ENCODE measurements at places on chromosomes 6 and 20. TPM values are rescaled to one million over a fixed set of nuclear protein-coding genes. Genes with fewer than 3 reads are reported as not detected.

- H3K27me3 ChIP-seq, result no peaks in the 10 kb centered on the region
- DNase-seq, result no peak
- H3K4me3 ChIP-seq, result no peak overlapping the region
- no peak overlapping the region for H3K27ac ChIP-seq
Observed at GRCh38 chr6:151403919-151404308, 12.6 kb upstream of the ZBTB2 start.

DNA sequence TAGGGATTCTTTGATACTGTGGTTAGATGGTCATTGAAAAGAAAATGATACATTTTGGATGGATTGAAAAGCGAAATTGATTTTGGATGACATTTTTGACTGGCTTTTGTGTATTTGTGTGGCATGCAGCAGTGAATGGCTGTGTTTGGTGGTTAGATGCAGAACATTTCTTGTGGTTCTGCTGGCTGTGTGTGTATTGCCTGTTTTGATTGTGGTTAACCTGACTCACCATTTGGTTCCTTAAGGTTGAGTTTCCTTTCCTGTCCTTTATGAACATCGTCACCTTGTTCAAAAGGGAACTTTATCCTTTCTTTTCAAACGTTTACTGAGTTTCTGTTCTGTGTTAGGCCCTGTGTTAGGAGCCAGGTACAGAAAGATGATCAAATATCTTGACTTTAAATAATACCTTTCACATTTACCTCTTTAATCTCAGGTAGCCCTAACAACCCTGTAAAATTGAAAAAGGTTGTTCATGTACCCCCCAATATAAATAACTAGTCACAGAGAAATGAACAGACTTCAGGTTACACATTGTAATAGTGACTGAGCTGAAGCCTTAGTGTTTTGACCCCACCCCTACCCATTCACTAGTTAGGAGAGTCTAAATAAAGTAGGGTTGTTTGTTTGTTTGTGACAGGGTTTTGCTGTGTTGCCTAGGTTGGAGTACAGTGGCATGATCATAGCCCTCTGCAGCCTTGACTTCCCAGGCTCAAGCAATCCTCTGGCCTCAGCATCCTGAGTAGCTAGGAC, 23.8 kb downstream of the ANKS1A start:
- DNase-seq, result no peak
- H3K4me3 ChIP-seq, result no peak overlapping the region
- peaks cover 16% of the 10 kb centered on the region for H3K4me1 ChIP-seq
- no peaks in the 10 kb centered on the region for H3K27me3 ChIP-seq

- no peak for DNase-seq
- H3K27me3 ChIP-seq, result no peaks in the 10 kb centered on the region
- no peak overlapping the region for H3K4me3 ChIP-seq
- no peaks in the 10 kb centered on the region for H3K4me1 ChIP-seq
Observed at GRCh38 chr6:104754788-104755409, 104.8 kb downstream of the HACE1 start.

- H3K27me3 ChIP-seq, result no peaks in the 10 kb centered on the region
- H3K4me3 ChIP-seq, result no peak overlapping the region
- H3K27ac ChIP-seq, result no peak overlapping the region
- H3K36me3 ChIP-seq, result no peaks in the 10 kb centered on the region
- peak; percentile 63 for DNase-seq
- H3K4me1 ChIP-seq, result peaks cover 5% of the 10 kb centered on the region
Observed at GRCh38 chr20:40706977-40707582, 18.0 kb upstream of the MAFB start.

DNA sequence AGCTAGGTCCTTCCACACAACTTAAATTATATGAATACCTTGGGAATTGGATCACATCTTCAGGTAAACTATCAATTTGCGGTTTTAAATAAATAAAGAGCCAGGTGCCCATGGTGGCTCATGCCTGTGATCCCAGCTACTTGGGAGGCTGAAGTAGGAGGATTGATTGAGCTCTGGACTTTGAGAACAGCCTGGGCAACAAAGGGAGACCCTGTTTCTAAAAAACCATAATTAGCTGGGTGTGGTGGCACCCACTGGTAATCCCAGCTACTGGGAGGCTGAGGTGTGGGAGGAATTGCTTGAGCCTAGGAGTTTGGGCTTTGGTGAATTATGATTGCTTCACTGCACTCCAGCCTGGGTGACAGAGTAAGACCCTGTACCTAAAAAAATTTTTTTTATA, 3.4 kb downstream of the GMNN start:
- H3K4me3 ChIP-seq, result no peak overlapping the region
- H3K4me1 ChIP-seq, result peaks cover 17% of the 10 kb centered on the region
- no peaks in the 10 kb centered on the region for H3K27me3 ChIP-seq
- H3K36me3 ChIP-seq, result peaks cover 4% of the 10 kb centered on the region
- DNase-seq, result no peak

Gene MUC21
- total RNA-seq, result 4.4 TPM

GRCh38 chr6:11263291-11263775, 30.9 kb upstream of the NEDD9 start:
- H3K27ac ChIP-seq, result peak overlapping the region; percentile 77
- no peaks in the 10 kb centered on the region for H3K36me3 ChIP-seq
- H3K4me1 ChIP-seq, result peaks cover 27% of the 10 kb centered on the region
- H3K4me3 ChIP-seq, result no peak overlapping the region
- no peak for DNase-seq

- no peaks in the 10 kb centered on the region for H3K4me1 ChIP-seq
- H3K27ac ChIP-seq, result no peak overlapping the region
- no peak overlapping the region for H3K4me3 ChIP-seq
- no peaks in the 10 kb centered on the region for H3K36me3 ChIP-seq
- DNase-seq, result no peak
Observed at GRCh38 chr6:161536224-161536630, 262.4 kb upstream of the AGPAT4 start.

- H3K27me3 ChIP-seq, result no peaks in the 10 kb centered on the region
- DNase-seq, result no peak
- H3K36me3 ChIP-seq, result peaks cover 14% of the 10 kb centered on the region
- no peak overlapping the region for H3K4me3 ChIP-seq
Observed at GRCh38 chr20:20630551-20630950, 81.9 kb downstream of the RALGAPA2 start.

DNA sequence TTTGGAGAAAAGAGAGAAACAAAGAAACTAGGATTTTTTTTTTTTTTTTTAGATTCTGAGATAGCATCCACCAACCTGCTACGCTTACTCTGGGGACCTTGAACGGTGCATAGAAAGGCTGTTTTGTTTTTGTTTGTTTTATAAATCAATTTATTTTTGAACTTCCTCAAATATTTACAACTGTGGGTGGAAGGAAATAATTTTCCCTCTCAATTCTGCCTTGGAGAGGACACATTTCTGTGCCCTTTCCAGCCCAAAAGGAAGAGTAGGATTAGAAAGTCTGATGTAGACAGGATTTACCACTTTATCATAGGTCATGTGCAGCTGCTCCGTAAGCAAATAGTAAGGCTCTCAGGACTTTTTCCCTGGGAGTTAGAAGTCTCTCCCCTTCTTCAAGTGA, 190.5 kb downstream of the NKAIN2 start:
- no peak overlapping the region for H3K4me3 ChIP-seq
- H3K27ac ChIP-seq, result no peak overlapping the region
- H3K36me3 ChIP-seq, result no peaks in the 10 kb centered on the region

Gene RSPO3
- total RNA-seq, result 1.5 TPM

Gene VEGFA
- total RNA-seq, result 462 TPM

DNA sequence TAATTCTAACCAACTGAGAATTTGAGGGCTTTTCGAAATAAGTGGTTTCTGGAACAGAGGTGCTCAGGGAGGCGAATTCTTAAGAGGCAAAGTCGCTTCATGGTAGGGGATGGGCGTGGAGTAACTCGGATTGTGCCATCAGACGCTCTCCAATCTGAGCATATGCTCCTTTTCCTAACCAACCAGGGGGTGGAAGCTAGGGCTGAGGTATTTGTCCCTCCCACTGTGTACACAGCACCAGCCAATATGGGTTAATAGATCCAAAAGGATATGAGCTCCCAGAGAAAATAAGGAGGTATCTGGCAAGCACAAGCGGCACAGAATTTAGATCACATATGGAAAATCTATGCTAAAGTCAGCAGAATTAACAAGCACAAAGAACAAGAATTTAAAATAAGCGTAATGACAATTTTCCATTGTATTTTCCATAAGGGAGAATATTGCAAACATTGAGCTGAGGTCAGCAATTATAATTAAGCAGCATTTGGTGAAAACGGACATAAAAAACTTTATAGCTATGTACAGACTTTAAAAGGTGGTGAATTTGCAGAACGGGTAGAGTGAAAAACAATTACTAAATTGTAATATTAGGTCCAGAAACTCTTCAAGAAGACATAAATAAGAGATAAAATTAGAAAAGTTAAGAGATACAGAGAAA, 55.0 kb upstream of the PHACTR1 start:
- no peak for DNase-seq
- H3K27me3 ChIP-seq, result no peaks in the 10 kb centered on the region
- H3K4me3 ChIP-seq, result no peak overlapping the region
- no peaks in the 10 kb centered on the region for H3K36me3 ChIP-seq
- no peaks in the 10 kb centered on the region for H3K4me1 ChIP-seq
- H3K27ac ChIP-seq, result no peak overlapping the region

GRCh38 chr20:13022401-13023155, 13.8 kb downstream of the SPTLC3 start:
- H3K27ac ChIP-seq, result no peak overlapping the region
- no peaks in the 10 kb centered on the region for H3K36me3 ChIP-seq
- H3K4me3 ChIP-seq, result no peak overlapping the region
- no peaks in the 10 kb centered on the region for H3K27me3 ChIP-seq
- H3K4me1 ChIP-seq, result no peaks in the 10 kb centered on the region
- no peak for DNase-seq

DNA sequence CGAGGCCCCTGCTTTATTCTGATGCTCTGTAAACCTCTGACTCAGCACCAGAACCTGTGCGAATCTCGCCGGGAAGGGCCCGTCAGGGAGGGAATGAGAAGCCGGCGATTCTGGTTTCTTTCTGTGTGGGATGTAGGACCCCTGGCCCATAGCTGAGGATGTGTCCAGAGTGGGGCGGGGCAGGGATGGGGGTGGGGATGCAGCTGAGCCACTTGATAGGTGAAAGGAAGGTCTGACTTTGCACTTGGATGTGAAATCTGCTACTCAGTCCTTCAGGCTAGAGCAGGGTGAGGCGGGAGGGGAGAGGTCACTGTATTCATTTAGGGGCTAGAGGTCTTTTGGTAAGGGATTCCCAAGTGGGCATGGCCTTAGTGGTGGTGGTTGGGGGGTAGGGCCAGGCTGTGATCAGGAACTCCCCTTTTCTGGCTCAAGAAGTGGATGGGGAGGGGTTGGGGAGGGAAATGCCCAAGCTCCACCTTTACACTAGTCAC, 2.3 kb downstream of the TOX2 start:
- DNase-seq, result no peak
- H3K27me3 ChIP-seq, result no peaks in the 10 kb centered on the region
- peak overlapping the region; percentile 87 for H3K27ac ChIP-seq
- H3K36me3 ChIP-seq, result no peaks in the 10 kb centered on the region
- H3K4me1 ChIP-seq, result peaks cover 7% of the 10 kb centered on the region

Gene CYP39A1
- total RNA-seq, result 4.7 TPM

DNA sequence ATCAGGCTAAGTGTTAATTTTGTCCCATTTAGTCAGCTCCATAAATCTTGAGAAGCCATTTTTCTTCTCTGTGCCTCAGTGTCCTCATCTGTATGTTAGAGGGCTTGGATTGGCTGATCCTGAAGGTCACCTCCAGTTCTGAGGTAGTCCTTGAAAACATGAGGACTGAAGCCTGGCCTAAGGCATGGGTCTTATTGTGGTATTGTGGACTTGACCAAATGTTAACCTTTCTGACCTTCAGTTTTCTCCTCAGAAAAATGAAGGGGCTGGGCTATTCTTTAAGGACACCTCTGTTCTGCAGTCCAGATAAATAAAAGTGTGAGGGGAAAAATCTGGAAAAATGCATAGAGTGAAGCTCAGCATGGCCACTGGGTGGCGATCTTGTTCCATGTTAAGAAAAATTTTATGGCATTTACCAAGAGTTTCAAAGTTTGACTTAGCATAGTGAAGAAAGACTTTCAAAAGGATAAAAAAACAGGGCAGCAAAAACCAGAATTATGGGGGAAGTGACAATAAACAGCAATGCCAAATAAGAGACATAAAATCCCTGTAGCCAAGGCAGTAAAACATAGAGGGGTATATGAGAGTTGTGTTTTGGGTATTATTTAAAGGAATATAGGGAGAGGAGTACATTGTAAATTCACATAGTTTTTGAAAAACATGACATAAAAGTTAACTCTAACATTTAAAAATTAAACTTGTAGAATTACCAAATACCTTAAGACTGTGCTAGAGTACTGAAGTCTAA, 13.2 kb upstream of the TFB1M start:
- H3K4me1 ChIP-seq, result peaks cover 13% of the 10 kb centered on the region
- H3K36me3 ChIP-seq, result no peaks in the 10 kb centered on the region
- DNase-seq, result peak; percentile 30
- no peak overlapping the region for H3K4me3 ChIP-seq

DNA sequence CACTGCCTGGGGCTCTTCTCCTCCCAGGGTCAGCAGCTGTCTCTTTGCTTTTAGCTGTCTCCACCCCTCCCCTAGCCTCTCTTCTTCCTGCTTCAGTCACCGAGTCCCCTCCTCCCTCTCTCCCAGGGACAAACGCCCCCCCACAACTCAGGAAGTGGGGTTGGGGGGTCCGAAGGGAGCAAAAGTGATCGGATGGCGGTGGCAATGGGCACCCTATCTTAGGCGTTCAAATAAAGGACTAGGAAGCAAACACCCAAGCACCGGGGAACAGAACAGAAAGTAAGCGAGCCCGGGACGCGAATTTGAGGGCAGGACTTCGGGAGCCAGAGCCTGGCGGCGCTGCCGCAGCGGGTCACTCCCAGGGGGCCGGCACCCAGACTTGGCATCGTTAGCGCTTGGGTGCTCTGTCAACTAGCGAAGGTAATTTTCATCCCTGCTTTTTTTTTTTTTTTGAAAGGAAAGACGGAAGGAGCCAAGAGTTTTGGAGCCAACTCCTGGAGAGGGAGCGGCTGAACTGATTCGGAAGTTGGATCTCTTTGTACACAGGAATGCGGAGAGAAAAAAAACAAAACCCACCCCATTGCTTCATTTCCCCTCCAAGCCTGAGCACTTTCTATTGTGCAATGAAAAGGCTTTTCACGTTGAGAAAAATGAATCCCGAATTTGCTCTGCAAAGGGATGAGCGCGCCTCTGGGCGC, 815 bp upstream of the ITPR3 start:
- H3K4me3 ChIP-seq, result peak overlapping the region; percentile 71
- peak overlapping the region; percentile 93 for H3K27ac ChIP-seq
- H3K4me1 ChIP-seq, result peaks cover 33% of the 10 kb centered on the region

GRCh38 chr6:55528624-55529023, 50.4 kb downstream of the HMGCLL1 start:
- H3K4me1 ChIP-seq, result no peaks in the 10 kb centered on the region
- H3K4me3 ChIP-seq, result no peak overlapping the region
- no peaks in the 10 kb centered on the region for H3K36me3 ChIP-seq
- H3K27ac ChIP-seq, result no peak overlapping the region
- no peak for DNase-seq

DNA sequence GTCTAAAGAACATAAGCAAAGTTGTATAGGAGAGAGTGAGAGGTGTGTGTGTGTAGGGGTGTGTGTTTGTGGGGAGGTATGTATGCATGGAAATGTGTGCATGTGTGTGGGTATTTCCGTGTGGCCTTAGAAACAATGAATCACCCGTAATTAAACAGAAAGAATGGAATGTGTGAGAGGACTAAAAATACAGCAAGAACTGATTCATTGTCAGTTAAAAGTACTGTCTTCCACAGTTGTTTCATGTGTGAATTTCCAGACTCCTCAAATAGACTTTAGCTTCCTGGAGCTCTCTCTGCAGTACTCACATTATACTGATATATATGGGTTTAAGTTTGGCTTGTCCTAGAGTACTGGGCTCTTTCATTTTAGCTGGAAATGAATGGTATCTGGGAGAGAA, 145.7 kb downstream of the RIMS1 start:
- H3K36me3 ChIP-seq, result no peaks in the 10 kb centered on the region
- no peak overlapping the region for H3K4me3 ChIP-seq
- no peak overlapping the region for H3K27ac ChIP-seq
- no peaks in the 10 kb centered on the region for H3K27me3 ChIP-seq
- DNase-seq, result no peak

Data from upper lobe of left lung (tissue), 6 donors.